ENCODE measurements at places on chromosomes 7 and 10.

- DNase-seq, result no peak
Measured at GRCh38 chr7:135644154-135644553, 18.2 kb upstream of the STMP1 start.

DNA sequence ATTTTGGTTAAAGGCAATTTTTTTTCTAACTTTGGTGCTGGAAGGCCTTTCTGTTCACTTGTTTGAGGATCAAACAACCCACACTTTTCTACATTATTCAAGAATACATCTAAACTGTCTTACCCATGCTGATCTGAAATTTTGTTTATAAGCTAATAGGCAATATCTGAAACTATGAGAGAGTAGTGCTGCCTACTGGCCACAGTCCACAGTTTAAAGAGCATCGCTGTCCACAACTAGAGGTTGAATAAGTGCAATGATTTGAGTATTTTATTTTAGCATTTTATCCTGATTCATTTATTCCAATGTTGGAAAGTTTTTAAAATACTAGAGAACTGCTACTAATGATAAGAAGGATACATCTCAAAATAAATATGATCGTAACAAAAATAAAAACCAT lies 306.9 kb downstream of the ELMO1 start:
- DNase-seq, result no peak

DNA sequence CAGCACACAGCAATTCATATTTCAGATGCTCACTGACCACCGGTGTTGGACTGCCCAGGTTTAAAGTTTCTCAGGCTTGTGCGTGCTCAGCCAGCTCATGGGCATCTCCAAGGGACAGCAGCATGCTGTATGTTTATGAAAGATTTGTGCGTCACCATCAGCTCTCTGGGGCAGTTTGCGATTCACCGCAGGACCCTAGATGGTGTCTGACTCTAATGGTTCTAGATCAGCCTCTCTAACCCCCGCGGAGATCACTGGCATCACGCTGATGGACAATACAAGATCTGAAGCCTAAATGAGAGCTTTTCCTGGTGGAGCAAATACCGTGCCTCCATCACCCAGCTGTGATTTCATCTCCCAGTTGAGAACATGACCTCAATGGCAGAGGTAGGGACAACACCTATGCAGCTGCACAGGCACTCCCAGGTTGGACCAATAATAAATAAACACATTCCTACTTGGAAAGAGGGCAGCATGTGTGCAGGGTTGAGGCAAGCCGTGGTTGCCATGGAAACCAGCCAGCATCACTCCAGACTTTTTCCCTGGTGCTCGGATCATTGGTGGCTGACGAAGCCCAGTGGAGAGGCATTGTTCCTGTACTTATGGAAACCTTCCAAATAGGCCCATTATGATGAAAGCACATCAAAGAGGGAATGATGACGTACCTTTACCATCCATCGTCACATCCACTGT lies 253.6 kb downstream of the KCNMA1 start:
- DNase-seq, result no peak

GRCh38 chr7:95811846-95812445 lies 39.6 kb downstream of the DYNC1I1 start:
- no peak for DNase-seq

DNA sequence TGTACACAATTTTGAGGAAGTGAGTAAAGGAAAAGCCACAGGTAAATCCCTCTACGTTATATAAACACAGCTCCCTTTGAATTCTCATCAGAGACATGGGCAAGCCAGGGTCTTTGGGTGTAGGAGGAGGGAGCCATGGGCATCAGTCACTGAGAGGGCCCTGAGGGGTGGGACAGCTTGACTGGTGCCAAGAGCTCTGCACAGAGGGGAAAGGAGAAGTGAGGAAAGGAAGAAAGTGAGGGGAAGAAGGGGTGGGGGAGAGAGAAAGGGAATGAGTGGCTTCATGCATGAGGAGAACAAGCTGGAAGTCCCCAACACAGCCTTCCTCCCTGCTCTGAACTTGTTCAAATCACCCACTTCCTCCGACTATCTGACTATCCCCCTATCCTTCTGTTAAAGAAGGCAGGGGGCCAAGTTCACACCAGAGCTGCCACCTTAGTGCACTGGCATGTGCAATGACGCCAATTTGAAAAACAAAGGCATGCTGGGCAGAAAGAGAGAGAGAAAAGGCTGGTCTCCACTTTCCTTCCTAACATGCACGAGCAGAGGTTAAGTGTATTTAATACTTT lies 16.4 kb upstream of the RNF148 start:
- DNase-seq, result no peak

GRCh38 chr10:52483587-52483986 lies 169.5 kb downstream of the DKK1 start:
- DNase-seq, result no peak

DNA sequence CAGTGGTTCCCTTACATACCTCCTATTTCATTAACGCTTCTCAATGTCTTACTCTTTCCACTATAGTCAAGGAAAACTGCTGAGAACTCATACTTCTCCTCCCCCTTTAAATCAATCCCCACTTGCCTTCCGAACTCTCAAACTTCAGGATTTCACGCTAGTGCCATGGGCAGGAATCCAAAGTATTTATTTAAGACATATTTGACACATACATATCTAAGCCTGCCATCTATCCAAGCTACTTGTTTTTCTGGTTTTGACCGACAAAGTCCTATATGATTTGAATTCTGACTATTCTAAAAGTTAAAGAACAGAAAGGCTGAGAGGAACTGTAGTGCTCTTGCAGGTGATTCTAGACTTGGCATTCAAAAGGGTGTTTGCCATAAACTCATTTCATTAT lies 51.8 kb downstream of the CCDC6 start:
- DNase-seq, result no peak

GRCh38 chr7:13508586-13508985 lies 480.9 kb downstream of the ETV1 start:
- DNase-seq, result no peak

- no peak for DNase-seq
Measured at GRCh38 chr7:37945336-37945735, 24.9 kb downstream of the EPDR1 start.

Data from stimulated activated CD4-positive, alpha-beta T cell treated with anti-CD3 and anti-CD28 coated beads, Interleukin-1b, Interleukin-23, amount 100 ng/mL, for 24 hours (primary cell).